ENCODE measurements at places on chromosomes 3 and 15.
A peak's percentile ranks its signal among the peaks of the same experiment; 100 is the strongest.

DNA sequence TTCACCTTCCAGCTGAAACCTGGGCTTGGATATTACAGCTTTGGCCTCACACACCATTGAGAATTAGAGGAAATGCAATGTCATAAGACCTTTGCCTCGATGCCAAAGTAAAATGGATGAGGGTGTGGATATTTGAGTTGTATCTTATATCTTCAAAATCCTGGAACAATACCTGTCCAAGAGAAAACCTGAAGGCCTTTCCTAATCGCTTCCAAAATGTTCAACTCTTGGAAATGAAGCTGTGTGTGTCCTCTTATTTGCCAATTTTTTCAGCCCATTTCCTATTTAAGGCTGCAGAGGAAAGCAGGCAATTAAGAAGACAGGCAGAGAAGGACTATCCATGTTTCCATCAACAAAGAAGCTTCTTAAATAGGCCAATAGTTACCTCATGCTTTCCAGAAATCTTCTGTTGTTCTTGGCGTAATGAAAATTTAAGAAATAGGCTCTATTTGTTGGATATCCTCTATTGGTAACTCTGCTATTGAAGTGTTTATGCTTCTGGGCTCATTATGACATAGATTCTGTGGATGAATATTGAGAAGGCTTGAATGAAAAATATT, 99.5 kb upstream of the ZBTB20 start:
- DNase-seq: no peak

DNA sequence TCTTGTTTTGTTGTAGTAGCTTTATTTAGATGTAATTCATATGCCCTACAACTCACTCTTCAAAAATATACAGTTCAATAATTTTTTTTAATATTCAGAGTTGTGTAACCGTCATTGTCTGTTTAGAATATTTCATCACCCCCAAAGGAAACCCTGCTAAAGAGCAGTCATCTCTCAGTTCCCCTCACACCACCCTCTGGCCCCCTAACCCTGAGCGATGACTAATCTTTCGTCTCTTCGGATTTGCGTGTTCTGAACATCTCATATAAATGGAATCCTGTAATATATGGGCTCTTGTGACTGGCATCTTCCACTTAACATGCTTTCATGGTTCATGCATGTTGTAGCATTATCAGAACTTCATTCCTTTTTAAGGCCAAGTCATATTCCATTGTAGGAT, 183.8 kb downstream of the ATG7 start:
- DNase-seq: no peak

DNA sequence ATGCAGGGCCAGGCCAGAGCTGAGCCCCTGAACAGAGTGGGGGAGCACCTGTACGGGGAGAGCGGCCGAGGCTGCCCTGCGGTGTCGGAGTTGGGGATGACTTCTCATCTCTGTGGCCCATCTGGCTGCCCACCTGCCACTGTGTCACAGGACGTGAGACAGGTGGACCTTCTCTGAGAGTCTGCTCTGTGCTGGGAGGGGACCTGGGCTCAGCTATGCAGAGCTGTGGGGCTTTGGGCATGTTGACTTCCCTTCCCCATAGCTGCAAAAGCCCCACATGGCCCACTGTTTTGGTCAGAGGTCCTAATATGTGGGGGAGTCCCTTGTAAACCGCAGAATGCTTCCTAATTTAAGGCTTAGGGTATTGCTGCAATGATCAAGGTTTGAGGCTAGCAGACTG, 68.0 kb upstream of the TRPM1 start:
- no peak for DNase-seq

DNA sequence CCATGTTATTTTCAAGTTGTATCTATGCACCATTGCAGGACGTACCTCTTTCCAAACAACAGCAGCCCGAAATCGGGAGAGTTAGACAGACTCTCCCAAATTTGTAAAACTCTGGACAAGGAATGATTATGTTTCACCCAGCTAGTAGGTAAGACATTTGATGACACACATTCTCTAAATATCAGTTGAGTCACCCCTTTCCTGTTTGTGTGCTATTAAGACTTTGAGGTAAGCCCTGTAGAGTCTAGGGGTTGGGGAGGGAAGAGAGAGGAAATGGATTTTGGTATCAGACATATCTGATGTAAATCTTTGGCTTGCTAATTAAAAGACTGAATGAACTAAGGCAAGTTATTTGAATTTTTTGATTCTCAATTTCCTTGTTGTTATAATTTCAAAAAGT, 999.0 kb downstream of the TUSC7 start:
- DNase-seq: no peak

DNA sequence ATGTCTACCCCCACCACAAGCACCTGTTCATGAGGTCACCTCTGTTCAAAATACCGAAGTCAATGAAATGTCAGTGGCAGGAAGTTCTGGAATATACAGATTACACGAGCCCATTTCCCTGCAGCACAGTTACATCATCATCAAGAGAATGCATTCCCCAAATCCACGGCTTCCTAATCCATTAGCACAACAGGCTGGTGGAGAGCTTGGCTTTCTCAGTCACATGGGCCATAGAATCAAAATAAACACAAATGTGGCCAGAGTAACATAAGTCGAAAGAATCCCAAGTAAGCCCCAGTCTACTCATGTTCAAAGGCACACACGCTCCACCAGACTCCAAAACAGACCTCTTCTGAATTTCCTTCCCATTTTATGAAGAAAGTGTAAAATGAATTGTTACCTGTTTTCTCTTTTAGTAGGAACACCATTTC, 419.3 kb downstream of the MAGI1 start:
- no peak for DNase-seq

DNA sequence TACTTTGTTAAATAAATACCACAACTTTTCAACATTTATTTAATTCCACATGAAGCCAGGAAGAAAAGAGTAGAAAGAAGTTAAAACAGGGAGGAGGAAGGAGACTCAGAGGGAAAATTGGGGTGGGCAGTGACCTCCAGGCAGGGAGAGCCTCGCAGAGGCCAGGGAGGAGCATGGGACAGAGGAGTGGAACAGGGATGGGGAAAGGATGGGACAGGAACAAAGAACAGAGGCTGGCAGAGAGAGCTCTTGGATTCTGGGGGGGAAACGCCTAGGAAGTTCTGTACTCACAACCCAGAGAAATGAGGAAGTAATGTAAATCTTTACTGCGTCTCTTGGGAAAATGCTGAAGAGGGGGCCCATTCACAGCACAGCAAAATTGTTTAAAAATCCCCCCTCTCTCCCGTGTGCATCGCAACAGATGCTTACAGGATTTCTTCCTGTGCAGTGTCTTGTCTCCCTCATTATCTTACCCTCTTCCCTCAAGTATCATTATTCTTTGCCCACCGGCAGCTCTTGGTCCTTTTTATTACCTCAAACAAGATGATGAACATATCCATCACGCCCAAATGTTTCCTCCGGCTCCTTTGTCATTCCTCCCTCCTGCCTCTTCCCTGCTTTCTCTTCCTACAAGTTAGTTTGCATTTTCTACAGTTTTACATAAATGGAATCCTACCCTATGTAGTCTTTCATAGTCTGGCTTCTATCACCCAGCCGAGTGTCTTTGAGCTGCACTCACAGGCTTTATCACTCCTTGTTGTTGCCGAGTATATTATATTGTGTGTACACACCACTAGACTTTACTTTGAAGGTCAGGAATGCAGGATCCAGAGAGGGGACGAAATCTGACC, 65.5 kb downstream of the ARHGAP31 start:
- no peak for DNase-seq

DNA sequence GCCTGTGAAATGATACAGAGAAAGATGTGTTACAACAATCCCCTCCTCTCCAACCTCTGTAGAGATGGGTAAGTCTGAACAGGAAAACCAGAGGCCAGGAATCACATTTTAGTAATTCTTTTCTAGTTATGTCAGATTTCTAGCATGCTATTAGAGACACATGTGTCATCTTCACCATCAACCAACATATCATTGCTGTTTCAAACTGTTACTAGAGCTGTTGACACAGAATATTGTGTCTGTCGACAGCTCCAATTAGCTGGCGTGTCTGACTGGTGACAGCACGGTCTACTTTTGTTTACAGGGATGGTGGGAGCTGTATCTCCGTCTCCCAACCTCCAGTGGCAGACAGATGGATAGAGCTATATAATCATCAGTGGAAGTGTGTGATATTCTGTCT, 393.2 kb downstream of the SOX2 start:
- no peak for DNase-seq

- peak; percentile 22 for DNase-seq
Measured at GRCh38 chr3:73432023-73432705, 192.6 kb downstream of the PDZRN3 start.

- no peak for DNase-seq
Measured at GRCh38 chr3:52615166-52615565, 70.5 kb downstream of the PBRM1 start.

GRCh38 chr15:64877435-64877834, 34.3 kb upstream of the ANKDD1A start:
- peak; percentile 57 for DNase-seq

Measured in amygdala (tissue), 56 donors.